HEK293T (cell line): ENCODE measurements at places on chromosomes 3 and 15.

DNA sequence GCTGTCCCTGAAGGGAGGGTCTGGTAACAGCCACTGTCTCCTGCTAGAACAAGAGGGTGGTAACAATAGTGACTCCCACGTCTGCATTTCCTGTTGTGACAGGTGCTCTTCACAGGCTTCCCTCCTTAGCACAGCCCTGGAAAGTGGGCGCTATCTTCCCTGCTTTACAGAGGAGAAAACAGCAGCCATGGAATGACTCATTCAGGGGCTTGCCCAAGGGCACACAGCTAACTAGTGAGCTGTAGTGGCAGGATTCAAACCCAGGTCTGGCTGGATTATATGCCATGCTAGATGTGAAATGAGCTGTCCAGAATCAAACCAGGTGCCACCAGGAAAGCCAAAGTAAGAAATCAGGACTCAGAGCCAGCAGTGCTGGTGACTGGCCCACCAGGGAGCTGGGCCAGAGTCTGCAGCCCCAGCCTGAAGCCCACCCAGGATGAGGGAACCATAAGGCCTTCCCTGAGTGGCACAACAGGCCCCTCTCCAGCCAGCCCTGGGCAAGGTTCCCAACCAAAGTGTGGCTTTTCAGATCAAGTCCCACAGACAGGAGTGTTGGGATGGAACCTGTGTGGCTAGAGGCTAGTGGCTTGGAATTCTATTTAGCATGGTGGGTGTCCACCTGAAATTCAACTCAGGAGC lies 102.4 kb downstream of the ETFA start:
- DNase-seq: no peak

DNA sequence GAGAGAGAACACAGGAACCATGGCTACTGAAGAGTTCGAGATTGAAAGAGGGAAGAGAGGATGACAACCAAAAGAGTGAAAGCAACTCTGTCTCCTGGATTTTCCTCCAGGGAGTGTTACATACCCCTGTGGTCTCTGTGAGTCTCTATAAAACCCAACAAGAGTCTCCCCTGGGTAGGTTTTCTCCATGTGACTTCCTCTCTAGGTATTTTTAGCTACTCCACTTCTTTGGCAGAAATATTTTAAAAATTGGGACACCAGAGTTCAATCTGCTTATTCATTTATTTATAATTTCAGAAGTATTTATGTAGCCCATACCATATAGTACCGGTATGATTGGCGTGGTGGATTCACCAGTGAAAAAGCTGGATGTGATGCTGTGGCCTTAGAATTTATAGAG lies 671.7 kb upstream of the NR2F2 start:
- no peak for DNase-seq

DNA sequence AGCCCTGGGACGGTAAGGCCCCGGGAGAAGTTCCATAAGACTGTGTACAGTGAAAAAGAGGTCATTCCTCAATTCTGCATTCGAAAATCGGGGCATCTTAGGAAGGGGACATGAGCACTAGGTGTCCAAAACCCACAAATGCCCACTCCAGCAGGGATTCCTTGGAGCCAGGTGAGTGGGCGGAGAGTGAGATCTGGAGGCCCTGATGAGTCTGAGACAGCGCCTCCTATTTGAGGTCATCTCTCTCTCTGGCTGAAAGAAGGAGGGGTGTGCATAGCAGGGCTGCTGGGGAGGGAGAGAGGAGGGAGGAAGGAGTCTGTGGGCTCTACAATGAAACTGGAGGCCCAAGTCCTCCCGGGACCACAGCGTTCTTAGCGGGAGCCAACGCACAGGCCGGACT lies 38.1 kb upstream of the LACTB start:
- DNase-seq: no peak

- no peak for DNase-seq
Observed at GRCh38 chr3:43391621-43392020, 105.3 kb downstream of the SNRK start.

DNA sequence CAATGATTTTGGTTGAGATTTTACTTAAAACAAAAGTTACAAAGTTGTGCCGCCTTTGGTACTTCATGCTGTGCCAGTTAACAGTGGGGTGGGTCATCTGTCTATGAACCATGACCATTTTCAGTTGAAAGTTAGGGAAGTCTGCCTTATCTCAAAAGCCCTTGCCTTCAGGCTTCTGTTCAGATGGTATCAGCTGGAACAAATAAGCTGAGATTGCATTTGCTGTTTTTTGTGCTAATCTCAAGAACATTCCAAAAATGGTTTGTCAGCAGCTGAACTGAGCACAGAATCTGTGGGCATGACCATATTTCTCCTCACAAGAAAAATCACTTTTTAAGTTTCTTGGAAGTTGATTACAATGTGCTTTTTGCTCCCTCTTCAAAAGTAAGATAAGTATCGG lies 142.3 kb downstream of the IL5RA start:
- no peak for DNase-seq
